ENCODE measurements at places on chromosomes 6 and 20.

DNA sequence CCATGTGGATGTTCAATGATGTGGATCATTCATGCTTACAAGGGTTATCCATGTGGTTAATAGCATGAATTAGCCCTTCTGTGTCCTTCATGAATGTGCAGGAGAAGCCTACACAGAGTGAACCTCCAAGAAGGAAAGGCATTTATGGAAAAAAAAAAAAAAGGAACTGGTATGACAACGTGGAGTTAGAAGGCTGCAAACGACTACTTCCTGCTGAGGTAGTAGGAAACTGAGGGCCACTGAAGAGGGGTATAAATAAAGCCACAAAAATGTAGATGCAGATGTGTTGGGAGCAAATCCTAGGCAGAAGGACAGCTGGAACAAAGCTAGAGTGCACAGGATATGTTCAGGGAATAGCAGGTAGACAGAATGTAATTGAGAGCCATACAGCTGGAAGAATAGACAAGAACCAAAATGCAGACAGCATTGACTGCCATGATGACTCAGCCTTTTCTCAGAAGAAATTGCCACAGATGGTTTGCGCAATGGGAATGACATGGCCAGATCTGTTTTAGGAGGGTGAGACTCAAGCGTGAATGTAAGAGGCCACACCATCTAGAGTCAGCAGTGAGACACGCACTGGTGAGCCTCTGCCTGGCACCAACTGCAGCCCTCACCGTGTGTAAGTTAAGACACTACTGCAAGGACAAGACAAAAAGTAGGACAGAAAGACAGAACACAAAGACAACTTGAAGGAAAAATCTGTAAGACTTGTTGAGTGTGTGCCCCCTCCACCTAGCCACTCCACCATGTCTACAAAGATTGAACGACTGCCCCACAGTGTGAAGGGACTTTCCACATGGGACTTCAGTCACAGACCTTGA lies 79.8 kb downstream of the KIF13A start:
- DNase-seq: peak; percentile 48

GRCh38 chr6:155154158-155154830 lies 109.5 kb upstream of the CLDN20 start:
- DNase-seq: no peak

DNA sequence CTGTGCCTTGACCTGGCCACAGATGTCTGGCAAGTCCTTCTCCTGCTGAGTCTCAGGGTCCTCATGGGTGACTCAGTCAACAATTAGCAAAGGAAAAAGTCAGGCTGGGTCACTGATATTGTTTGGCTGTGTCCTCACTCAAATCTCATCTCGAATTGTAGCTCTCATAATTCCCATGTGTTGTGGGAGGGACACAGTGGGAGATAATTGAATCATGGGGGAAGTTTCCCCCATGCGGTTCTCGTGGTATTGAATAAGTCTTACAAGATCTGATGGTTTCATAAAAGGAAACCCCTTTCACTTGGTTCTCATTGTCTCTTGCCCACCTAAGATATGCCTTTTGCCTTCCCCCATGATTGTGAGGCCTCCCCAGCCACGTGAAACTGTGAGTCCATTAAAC lies 45.7 kb downstream of the PREX1 start:
- DNase-seq: no peak

DNA sequence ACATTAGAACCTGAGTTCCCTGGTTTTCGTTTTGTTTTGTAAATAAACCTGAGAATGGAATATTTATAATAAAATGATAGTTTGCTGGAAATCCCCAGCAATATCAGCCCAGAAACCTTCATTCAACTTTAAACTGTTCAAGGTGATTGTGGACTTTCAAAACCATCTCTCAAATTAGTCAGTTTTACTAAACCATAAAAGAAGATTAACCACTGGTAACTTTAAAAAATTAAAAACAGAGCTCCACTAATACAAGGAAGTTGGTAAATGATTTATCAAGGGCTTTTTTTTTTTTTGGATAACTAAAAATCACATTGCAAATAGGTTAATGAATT lies 10.0 kb downstream of the MBOAT1 start:
- DNase-seq: no peak

DNA sequence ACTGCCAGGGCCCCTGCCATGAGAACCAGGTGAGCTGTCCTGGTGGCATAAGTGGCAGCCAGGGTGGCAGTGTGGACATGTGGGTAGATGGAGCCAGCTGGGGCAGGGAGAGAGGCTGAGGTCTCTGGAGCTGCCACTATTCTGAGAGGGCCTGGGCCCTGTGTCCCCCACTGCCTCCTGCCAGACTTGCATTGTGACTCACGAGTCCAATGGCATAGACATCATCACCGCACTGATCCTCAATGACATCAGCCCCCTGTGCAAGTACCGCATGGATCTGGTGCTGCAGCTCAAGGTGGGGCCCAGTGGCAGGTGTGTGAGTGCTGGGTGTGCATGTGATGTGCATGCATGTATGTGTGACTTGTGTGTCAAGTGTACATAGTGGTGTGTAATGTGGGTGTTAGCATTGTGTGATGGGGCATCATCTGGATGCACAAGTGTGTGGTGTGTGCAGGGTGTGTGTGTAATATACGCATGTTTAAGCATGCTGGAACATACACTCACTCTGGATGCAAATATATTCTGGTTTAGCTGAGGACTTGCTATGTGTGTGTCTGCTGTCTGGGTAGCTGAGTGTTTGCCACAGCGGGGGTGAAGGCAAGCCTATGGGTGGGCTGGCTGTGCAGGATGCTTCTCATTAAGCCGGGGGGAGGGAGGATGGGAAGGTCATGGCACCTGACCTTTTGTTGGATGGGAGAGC lies 25.1 kb downstream of the UQCC2 start:
- DNase-seq: no peak

DNA sequence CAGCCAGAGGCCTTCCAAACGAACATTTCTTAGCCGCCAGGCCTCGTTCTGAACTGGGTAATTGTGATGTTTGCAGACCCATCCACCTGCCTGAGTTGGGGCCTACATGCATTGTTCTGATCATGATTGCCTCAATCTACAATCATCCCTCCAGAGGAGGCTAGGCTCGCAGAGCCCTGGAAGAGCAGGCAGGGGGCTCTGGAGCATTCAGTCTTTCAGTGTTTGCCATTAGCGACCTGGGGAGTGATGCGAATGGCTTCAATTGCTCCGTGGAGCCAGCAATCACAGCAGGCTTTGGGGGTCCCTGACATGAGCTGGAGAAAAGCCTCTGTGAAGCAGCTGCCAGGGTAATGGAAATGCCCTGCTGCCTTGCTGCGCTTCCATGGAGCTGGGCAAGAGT lies 22.0 kb downstream of the SNAP25 start:
- DNase-seq: no peak

DNA sequence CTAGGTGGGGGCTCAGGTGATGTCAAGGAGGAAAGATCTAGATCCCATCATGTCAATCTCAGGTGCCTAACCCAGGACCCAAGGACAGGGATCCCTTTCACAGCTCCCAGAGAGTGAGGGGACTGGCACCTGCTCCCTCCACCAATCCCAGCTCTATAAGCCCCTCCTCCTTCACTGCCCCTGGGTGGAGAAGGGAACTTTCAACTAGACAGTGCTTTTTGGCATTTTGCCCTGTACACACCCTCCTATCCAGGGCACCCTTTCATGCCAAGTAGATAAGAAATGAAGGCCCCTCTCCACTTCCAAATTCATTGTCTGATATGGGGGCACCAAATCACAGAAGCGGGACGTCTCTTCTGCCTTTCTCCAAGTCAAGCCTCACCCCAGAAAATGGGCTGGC lies 61.6 kb downstream of the MDGA1 start:
- no peak for DNase-seq

DNA sequence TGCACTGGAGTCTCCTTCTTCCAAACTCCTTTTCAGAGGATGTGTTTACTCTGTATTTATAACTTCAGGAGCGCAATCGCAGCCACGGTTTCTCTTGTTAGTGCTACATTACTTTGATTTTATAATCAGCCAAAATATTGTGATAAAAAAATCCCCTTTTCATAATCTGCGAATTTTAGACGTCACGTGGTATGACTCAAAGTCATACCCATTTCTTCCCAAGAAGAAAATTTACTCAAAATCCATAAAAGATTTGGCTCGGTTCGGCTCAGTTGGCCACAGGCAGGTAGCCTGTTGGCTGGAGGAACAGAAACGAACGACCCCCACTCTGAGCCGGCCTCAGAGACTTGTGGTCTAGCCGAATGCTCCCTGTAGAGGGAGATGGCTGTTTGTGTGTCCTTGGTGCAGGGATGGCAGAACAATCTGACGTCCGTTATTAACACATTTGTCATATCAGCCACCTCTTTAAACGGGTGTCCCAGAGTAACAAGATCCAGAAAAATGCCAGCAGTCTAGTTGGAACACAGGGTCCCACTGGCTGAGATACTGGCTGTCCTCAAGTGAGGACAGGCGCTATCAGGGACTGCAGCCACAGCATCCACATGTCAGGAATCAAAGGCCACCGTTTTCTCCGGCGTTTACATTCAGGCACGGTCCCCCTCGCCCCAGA lies 247.6 kb downstream of the DLL1 start:
- DNase-seq: no peak

DNA sequence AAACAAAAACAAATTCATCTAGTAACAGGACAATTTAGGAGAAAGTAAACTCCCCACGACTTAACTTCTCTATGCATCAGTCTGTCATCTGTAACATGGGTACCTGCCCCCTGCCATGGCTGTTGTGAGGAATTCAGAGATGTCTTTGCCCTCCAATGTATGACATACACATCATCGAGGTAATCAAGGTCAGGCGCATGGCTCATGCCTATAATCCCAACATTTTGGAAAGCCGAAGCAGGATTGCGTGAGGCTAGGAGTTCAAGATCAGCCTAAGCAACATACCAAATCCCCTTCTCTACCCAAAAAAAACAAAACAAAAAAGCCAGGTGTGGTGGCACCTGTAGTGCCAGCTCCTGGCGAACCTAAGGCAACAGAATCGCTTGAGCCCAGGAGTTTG lies 9.0 kb downstream of the EEF1A1 start:
- no peak for DNase-seq

DNA sequence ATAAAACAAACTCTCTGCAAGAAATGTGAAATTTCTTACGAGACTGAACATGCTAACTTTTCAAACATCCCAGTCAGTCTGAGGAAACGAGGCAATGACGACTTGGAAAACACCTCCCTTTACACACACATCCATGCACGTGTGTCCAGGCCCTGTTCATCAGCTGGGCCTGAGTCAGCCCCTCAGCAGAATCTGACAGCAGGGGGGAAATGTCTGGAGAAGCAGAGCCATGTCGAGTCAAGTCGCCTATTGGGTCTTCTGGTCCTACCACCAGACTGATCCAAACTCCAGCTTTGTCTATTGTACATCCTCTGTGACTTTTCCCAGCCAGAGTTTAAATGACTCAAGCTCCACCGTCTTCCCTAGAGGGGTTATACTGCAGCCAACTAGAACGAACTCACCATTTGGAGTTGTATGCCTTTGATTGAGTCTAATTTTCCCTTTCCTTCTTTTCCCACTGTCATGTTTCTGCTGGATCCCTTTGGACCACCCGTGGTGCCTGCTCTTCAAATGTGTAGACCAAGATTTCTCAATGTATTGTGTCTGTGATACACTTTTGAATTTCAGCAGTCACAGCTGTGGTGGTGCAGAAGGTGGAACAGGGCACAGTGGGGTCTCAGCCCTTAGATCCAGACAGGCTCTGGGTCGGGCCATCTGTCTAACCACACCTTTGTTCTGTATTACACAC lies 254.0 kb downstream of the CDC5L start:
- DNase-seq: no peak

GRCh38 chr6:154767003-154767723 lies 33.9 kb downstream of the SCAF8 start:
- no peak for DNase-seq

GRCh38 chr6:24936641-24937317 lies 1.0 kb upstream of the RIPOR2 start:
- no peak for DNase-seq

GRCh38 chr6:47669684-47670513 lies 28.5 kb upstream of the ADGRF4 start:
- no peak for DNase-seq

- no peak for DNase-seq
Measured at GRCh38 chr20:9395971-9396370, 118.4 kb upstream of the LAMP5 start.

DNA sequence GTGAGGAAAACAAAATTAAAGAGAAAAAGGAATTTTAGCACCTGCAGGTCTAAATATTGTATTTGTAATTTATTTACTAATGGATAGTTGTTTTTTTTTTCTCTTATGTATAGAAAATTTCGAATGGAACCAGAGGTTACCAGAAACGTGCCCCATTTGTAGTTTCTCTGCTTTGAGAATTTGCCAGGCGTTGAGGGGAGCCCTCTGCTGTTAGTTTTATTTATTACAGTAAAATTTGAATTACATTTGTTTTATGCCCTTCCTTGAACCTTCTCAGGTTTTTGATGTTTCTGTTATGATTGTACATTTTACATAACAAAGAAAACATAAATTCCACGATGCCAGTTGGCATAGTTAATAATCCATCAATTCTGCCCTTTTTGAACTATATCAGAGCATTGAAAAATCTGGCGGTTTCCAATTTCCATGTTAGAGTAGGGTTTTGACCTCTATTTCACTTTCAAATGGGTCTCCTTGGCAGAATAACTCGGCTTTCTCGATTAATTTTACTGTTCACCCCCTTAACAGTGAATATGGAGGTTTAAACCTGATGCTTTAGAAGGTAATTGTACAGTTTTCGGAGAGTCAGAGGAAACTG lies 35.1 kb upstream of the RFPL4B start:
- DNase-seq: no peak

- DNase-seq: no peak
Measured at GRCh38 chr6:125008957-125009356, 46.7 kb downstream of the RNF217 start.

GRCh38 chr6:142301651-142302391 lies at the start of gene ADGRG6:
Gene ADGRG6, plus strand, starts transcription at chr6:142302007. Its CDS starts 323 bp downstream, at chr6:142302330.
- DNase-seq: peak; percentile 57

GRCh38 chr6:104525677-104526322 lies 333.9 kb downstream of the HACE1 start:
- peak; percentile 62 for DNase-seq

GRCh38 chr6:92550501-92550900 lies 868.9 kb downstream of the EPHA7 start:
- no peak for DNase-seq
